Dermis microvascular lymphatic vessel endothelial cell (primary cell): ENCODE measurements at places on chromosomes 13 and 19. TPM values are rescaled to one million over a fixed set of nuclear protein-coding genes. Genes with fewer than 3 reads are reported as not detected.

Gene IGFL3
- not detected in 2 replicates for total RNA-seq

Gene CLDND2
- not detected in 2 replicates for total RNA-seq

Gene FXYD7
- total RNA-seq = not detected in 2 replicates

Gene ZNF491
- 0.89 and 1.5 TPM in 2 replicates for total RNA-seq

Gene DAND5
- 0.25 and 0.26 TPM in 2 replicates for total RNA-seq

Gene OR7G2
- total RNA-seq = not detected in 2 replicates

Gene TEKTIP1
- total RNA-seq = not detected in 2 replicates

Gene OR1I1
- not detected in 2 replicates for total RNA-seq

Gene SMIM44
- not detected in 2 replicates for total RNA-seq

Gene ZIC2
- total RNA-seq = 0.13 and 0.25 TPM in 2 replicates

Gene LHFPL6
- 31.8 and 69.2 TPM in 2 replicates for total RNA-seq

Gene ATXN8OS
- total RNA-seq = not detected in 2 replicates

Gene GPR12
- total RNA-seq = not detected in 2 replicates

Gene TPP2
- 36.8 and 39.5 TPM in 2 replicates for total RNA-seq

Gene C3
- 0.51 TPM in 2 replicates for total RNA-seq

Gene ATP7B
- 5.1 and 6.1 TPM in 2 replicates for total RNA-seq

Gene ZNF813
- total RNA-seq = 2.7 and 6.2 TPM in 2 replicates
